Amniotic epithelial cell (primary cell): ENCODE measurements at places on chromosomes 16 and 17.
A peak's percentile ranks its signal among the peaks of the same experiment; 100 is the strongest.

GRCh38 chr16:55184052-55184451, 140.0 kb upstream of the IRX6 start:
- DNase-seq: no peak

GRCh38 chr17:7560172-7561027, 1.3 kb upstream of the SENP3 start:
- DNase-seq: peak; percentile 52

DNA sequence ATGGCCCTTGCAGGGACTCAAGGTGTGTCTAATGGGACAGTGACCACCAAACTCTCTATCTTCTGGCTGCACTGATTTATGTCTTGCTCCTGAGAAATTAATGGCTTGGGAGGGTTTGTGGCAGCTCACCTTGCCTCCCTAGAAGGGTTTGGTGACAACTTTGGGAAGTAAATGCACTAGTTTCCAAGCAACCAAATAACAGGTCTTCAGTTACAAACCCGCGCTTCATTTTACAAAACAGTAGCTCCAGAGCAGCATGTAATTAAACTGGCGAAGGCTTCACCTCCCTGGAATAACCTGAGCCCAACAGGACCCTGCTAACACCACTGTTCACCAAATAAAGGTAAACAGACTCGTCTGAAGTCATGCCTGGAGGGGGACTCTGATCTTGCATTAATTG, 318.3 kb downstream of the SLC39A11 start:
- DNase-seq: no peak

GRCh38 chr17:64992325-64992802, 64.2 kb downstream of the GNA13 start:
- DNase-seq: no peak

DNA sequence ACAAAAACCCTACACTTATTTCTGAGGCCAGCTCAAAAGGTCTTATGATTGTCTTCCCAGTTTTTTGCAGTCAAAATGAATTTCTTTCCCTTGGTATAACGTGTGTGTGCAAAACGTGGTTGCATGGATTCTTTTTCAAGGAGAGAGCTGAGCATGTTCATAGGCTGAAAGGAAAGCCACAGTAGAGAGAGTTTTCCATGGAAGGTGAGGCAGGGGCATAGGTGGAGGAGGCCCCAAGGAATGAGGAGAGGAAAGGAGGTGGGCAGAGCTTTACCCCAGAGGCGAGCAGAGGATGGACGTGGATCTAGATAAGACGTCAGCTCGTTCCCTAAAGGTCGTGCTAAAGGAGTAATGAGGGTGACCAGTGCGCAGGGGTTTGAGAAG, 22.8 kb downstream of the TRPV2 start:
- no peak for DNase-seq

GRCh38 chr16:1125471-1125870, 27.4 kb upstream of the CACNA1H start:
- peak; percentile 39 for DNase-seq

- no peak for DNase-seq
Observed at GRCh38 chr17:6444571-6445335, 498 bp downstream of the PIMREG start.

DNA sequence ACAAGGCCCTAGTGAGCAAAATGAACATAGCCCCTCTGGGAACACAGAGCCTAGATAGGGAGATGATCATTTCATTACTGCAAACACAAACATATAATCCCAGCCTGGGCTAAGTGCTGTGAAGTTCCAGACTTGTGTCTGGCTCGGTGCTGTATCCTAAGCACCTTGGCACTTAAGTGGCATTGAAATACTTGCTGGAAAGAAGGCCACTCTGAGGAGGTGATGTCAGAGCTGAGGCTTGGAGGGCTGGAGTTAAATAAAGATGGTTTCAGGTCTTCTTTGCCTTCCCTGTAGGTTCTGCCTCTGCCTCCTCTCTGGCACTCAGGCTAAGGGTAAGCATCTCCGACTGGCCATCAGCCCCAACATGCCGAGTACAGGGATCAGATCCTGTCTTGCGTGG, 2.4 kb upstream of the CACNA1G start:
- DNase-seq: no peak

- no peak for DNase-seq
Observed at GRCh38 chr17:28030386-28030785, 12.1 kb upstream of the NLK start.

GRCh38 chr17:59767176-59767575, 59.7 kb downstream of the VMP1 start:
- DNase-seq: no peak

DNA sequence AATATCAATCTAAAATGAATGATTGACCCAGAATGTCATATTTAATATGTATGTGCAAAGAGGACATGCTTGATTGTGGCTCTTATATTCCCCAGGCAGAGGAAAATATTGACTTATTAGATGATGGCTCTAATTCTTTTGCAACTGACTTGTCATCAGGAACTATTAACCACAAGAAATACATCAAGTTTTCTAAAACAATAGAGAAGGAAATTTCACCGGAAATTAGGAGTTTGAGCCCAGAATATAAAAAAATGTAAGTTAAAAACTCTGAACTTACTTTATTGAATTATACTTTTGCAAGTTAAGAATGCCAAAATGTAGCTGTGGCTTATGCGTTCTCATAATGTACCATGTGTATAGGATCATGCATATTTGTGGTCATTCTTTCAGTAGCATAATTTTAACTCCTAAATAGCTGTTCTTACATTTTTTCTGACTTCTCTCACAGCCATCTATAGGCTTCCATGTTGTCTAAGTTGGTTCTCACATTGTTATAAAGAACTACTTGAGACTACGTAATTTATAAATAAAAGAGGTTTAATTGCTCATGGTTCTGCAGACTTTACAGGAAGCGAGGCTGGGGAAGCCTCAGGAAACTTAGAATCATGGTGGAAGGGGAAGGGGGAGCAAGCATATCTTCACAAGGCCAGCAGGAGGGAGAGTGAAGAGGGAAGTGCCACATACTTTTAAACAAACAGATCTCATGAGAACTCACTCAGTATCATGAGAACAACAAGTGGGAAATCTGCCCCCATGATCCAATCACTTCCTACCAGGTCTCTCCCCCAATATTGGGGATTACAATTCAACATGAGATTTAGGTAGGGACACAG, 11.6 kb downstream of the EFCAB13 start:
- peak; percentile 19 for DNase-seq

DNA sequence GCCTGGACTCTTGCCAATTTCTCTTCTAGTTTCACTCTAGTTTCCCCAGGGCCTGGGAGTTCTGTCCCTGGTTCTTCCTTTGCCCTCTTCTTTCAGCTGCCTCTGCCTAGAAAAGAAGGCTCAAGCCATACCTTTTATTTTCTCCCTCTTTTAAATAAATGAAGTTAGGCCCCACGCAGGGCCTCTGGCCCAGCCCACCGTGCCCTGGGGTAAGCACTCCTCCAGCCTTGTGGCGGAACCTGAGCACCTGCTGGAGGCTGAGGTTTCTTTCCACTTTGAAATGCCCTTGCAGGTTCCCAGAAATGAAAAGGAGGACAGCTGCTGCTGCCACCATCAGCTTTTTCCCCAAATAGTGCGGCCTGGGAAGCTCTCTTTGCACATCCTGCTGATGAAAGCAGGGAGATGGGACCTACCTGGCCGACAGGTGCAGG, 139.4 kb downstream of the CCDC182 start:
- peak; percentile 50 for DNase-seq

- no peak for DNase-seq
Observed at GRCh38 chr16:54462151-54462651, 175.6 kb upstream of the IRX3 start.

GRCh38 chr17:74446551-74447500, 14.9 kb downstream of the GPRC5C start:
- DNase-seq: no peak

DNA sequence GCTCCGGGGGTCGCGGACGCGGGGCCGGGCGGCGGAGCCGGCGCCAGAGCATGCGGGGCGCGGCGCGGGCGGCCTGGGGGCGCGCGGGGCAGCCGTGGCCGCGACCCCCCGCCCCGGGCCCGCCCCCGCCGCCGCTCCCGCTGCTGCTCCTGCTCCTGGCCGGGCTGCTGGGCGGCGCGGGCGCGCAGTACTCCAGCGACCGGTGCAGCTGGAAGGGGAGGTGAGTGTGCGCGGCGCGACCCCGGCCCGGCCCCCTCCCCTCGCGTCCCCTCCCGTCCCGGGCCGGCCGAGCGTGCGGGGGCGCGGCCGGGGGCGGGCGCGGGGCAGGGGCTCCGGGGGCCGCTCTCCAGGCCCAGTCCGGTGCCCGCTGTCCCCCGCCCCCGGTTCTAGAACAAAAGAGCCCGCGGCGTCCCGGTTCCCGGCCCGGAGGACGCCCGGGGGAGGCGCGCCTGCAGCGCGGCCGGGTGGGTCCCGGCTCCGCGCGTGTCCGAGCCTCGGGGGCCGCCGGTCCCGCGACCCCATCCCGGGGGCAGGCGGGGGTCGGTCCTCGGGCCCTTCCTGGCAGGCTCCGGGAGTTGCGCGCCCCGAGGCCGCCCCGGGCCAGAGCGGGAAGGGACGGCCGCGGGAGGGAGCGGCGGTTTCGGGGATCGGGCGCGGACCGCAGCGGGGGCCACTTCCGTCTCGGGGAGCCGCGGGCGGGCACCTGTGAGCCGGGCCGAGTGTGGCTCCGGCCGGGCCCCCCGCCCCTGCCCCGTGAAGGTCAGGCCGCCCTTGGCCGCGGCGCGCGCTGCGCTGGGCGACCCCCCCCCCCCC, 563 bp downstream of the METRNL start:
- DNase-seq: no peak

GRCh38 chr17:48456589-48456988, 26.6 kb upstream of the SKAP1 start:
- DNase-seq: no peak

GRCh38 chr17:11296994-11297393, 56.0 kb downstream of the SHISA6 start:
- no peak for DNase-seq

GRCh38 chr17:77555741-77556291, 402.7 kb upstream of the TNRC6C start:
- peak; percentile 57 for DNase-seq
